Renal cortex interstitium (tissue), 15 donors: ENCODE measurements at places on chromosomes 11 and 22.

- no peak for DNase-seq
Measured at GRCh38 chr11:17611049-17611448, 64.0 kb downstream of the OTOG start.

DNA sequence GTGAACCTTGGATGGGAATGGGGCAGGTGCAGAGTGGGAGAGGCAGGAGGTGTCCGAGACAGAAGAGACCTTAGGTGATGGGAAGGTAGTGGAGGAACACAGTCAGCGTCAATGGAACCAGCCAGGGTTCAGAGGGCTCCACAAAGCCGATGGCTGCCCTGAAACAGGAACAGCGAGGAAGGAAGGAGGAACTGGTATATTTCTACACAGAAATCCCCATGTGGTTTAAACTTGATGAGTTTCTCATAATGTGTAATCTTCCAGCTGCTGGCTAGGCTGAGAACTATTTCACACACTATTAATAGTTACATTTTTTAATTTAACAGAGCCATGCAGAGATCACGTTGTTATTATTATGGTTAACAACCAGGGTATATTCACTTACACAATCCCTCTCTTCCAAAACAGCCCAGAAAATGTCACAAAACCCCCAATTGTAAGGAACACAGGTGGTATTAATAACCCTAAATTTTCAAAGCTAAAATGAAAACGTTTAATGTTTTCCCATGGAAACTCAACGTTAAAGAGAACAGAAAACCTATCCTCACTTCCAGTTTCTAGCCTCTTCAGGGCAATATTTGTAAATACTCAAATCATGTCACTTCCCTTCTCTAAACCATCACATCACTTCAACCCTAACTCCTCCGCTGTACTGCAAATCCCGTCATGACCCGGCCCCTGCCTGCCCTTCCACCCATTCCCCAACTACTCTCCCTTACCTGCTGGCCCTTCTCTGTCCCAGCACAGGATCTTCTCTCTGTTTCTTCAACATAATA is 74.5 kb upstream of the ARFGAP3 start:
- DNase-seq: no peak

DNA sequence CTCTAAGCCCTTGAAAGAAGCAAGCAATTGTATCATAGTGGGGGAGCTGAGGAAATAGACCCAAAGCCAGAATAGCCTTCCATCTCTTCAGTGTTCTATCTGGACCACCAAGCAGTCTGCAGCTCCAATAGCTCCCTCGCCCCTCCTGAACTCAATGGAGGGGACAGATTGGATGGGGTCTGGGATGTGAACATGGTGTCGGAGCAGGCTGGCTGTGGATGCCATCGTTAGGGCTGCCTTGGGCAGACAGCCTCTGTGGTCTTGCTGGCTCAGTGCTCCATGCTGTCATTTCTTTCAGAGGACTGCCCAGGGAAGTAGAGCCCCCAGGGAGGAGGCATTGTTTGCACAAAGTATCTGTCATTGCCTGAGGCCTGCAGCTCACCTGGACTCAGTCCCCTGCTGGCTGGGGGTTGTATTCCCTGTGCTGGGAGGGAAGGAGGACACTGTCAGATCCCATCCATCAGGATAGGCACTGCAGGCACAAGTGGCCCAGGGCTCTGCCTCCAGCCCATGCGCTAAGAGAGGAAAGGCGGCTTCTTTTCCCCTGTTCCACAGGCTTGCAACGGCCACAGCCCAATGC is 537.7 kb downstream of the BUD13 start:
- DNase-seq: no peak

- no peak for DNase-seq
Measured at GRCh38 chr11:64801158-64801464, 1.9 kb downstream of the MAP4K2 start.

- DNase-seq: no peak
Measured at GRCh38 chr11:85042361-85042760, 584.8 kb downstream of the DLG2 start.
